ENCODE measurements at places on chromosomes 3 and 15. TPM values are rescaled to one million over a fixed set of nuclear protein-coding genes. Genes with fewer than 3 reads are reported as not detected.

EEF1AKMT4 gene
- 3.8 TPM for total RNA-seq

RTP3 gene
- not detected for total RNA-seq

PLA1A gene
- not detected for total RNA-seq

CAV3 gene
- not detected for total RNA-seq

All from mesothelial cell of epicardium (in vitro differentiated cells).